Activated CD8-positive, alpha-beta memory T cell treated with anti-CD3 and anti-CD28 coated beads, Interleukin-2, amount 50 U/mL, for 4 hours (primary cell): ENCODE measurements at places on chromosomes 5 and 9.

DNA sequence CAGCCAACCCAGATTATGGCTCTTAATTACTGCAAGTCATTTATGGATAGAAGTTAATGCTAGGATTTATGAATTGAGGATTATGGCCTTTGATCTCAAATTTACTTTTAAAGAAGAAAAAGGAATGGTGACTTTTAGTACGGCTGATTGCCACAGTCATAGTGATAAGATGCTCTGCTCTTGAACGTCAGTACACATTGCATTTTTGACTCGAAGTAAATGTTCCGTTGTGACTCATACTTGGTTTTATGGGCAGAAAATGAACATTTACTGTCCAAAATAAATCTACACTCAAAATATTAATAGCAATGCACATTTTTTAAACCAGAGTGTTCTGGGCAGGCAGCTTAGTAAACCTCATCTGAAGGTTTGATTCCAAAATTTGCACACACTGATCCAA lies 830 bp downstream of the ADAMTSL1 start:
- DNase-seq: no peak

GRCh38 chr5:27491047-27491446 lies 452.7 kb upstream of the CDH9 start:
- no peak for DNase-seq

GRCh38 chr5:143229896-143230675 lies 173.4 kb downstream of the NR3C1 start:
- DNase-seq: no peak

- no peak for DNase-seq
Measured at GRCh38 chr5:25448190-25448621, 803.4 kb upstream of the CDH10 start.

GRCh38 chr9:95266649-95267048 lies 50.9 kb downstream of the FANCC start:
- DNase-seq: no peak

DNA sequence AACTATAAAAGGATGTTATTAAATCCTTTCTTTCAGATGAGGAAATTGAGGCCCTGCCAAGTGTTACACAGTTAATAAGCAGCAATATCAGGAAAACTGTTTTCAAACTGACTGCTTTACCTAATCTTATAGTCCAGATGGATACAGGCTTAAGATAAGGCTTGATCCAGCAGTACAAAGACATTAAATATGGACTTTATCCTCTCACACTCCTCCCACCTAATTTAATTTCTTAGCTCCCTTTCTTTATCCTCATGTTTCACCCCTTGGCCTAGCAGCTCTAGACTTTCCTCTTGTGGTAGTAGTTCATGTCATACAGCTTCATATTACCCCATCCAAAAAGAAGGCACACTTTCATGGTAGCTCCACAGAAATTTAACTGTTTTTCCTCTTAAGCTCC lies 164.5 kb downstream of the BAAT start:
- no peak for DNase-seq

DNA sequence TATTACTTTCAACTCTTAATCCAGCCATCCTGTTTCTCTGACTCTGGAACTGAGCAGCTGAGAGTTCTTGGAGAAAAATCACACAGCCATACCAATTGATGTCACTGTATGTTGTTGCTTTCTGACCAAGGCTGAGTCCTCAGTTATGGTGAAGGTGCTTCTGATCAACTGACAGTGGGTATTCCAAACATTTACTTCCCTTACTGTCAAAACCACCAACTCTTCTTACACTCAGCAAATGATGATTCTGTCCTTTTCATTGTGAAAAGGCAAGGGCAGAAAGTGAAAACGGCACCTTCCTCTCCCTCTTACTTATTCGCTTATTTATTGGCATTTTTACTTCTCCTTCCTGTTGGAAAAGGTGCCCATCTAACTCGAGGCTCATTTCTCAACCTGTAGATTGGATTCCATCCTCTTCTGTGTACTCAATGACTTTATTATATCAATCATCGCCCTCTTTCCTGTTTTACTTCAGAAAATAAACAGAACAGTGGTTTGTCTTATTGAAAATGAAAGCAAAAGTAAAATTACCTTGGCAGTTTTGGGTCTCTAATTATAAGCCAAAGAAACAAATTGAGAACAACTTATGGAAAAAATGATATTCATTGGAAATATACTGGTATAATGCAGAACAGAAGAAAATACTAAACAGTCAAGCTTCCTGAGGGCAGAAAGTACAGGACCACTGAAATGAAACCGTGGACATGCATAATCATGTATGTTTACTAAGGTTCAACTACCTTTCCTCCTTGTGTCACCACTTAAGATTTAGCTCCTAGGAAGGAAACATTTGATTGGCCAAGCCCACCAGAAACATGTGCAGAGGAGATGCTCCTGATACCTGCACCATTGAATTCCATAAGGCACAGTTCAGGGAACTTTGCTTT lies 104.5 kb upstream of the CHD1 start:
- DNase-seq: no peak

DNA sequence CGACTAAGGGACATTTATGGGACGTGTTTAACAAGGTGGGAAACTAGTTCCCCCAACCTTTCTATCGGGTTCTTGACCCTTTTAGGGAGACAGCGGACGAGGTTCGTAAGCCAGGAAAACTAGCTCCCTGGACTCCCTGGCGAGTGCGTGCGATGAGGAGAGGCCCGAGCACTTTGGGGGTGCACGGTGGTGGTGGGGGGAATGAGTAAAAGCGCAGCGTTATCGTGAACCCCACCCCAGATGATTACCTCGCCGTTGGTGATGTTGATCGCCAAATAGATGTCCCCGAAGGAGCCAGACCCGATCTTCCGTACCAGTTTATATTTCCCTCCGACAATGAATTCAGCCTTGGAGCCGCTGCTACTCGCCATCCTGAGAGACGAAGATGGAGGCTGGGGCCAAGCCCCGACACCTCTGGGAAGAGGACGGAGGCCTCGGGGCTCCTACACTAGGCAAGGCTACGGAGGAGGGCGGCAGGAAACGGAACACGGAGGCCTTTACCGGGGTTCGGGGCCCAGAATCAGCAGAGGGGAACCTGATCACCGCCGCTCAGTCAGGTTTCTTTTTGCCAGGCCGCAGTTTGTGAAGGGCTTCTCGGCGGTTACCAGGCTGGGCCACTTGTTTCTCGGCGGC lies 529 bp downstream of the CSNK1A1 start:
- peak; percentile 21 for DNase-seq

DNA sequence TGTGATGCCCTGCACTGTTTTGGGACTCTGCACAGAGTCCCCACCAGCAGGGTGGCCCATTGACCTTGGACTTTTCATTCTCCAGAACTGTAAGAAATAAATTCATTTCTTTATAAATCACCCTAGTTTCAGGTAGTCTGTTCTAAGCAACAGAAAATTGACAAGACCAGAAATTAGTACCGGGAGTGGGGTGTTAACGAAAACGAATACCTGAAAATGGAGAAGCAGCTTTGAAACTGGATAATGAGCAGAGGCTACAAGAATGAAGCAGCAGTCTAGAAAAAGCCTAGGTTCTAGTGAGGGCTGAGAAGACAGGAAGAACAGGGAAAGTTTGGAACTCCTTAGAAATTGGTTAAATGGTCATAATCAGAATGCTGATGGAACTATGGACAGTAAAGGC lies 2.1 kb upstream of the MCC start:
- no peak for DNase-seq

DNA sequence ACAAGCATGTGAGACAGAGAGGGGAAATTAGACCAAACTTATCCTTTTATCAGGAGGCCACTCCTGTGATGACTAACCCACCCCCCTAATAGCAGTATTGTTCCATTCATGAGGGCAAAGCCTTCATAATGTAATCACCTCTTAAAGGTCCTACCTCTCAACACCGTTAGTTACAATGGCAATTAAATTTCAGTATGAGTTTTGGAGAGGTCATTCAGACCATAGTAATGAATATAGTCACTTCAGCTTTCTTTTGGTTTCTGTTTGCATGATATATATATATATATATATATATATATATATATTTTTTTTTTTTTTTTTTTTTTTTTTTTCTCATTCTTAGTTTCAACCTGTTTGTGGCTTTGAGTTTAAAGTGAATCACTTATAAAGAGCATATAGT lies 10.5 kb downstream of the ADGRV1 start:
- DNase-seq: no peak

GRCh38 chr5:133119233-133119711 lies 67.5 kb downstream of the HSPA4 start:
- DNase-seq: no peak

DNA sequence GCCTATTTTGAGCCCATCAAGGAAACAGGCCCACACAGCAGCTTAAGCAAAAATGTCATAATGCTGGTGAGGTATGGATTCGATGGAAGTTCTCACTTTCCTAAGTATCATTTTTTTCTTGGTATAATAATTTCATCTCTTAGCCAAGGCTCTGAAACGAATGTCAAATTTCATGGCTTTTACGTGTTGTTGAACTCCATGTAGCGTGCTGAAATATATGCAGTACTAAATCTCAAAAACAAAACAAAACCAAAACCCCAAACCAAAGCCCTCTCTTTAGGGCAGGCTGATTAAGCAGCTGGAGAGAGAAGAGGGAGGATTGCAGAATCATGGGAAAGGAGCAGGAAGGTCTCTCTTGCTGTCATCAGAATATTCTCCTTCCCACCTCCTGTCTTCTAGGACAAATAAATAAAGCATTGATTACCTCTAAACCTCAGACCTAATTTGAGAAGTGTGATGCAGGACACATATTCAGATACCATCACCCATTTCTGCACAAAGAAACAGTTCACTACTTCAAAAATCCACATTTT lies 58.3 kb downstream of the TMEM174 start:
- no peak for DNase-seq

DNA sequence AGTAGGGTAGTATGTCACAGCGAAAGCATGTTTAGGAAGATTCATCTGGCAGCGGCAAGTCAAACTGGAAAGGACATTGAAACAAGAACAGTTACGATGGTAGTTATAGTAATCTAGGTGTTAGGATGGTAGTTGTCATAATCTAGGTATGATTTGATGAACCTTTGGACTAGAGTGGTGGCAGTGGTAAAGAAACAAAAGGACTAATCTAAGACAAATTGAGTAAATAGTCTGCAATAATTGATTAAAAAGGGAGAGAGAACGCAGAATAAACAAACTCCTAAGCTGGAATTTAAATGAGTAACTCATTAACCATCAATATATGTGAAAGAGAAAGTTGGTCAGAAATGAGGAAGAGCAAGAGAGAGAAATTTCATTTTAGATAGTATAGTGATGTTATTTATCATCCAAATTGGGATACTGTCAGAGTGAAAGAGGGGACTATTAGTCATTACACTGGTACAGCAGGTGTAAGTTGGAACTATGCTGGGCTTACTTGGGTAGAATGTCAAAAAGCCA lies 56.8 kb downstream of the MTREX start:
- DNase-seq: no peak

- DNase-seq: peak; percentile 89
Measured at GRCh38 chr5:179060116-179061008, at the start of gene ZNF354C. TSS of gene ZNF354C (plus strand) at chr5:179060373. CDS start at chr5:179062069, 1,696 bp downstream.

DNA sequence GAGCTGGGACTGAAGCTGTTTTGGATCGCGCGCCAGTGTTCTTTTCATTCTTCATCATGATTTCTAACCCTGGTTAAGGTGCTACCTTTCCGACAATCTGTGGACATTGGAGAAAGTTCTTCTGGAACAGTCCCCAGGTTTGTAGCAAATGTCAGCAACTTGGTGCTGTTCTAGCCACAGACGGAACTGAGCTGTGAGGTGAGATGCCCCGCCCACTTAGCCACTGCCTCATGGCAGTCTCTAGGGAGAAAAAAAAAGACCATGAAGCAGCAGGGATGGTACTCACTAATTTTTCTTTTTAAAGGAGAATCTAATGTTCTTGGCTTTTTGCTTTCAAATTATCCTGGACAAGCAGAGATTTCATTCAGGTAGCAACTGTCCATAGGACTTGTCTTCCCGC lies 72.1 kb upstream of the STK32A start:
- DNase-seq: no peak

- no peak for DNase-seq
Measured at GRCh38 chr9:133906932-133907910, 84.9 kb downstream of the VAV2 start.

DNA sequence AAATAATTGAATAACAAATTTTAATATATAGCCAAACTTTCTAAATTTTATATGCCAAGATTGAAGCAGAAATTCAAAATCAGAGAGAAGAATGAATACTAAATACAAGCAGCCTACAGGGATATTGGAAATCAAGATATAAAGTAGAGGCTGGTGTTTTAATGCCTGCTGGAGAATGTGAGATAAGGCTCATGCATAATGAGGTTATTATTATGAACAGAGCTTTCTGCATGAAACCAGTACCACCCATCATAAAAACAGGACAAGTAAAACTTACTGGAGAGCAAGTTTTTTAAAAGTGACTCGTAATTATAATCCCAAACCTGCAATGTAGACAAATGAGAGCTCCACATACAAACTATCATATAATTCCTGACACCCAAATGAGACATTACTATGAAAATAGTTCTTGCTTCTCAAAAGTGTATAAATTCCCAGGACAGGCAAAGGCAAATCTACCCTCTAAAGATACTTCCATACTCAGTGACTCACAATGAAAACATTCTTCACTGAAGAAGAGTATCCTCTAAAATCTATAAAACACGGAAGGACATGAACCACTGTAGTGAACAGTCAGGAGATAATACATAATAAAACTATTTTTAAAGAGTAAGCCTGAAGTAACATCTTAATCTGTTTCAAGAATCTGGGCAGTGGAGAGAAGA lies 532.0 kb upstream of the GRAMD2B start:
- no peak for DNase-seq

DNA sequence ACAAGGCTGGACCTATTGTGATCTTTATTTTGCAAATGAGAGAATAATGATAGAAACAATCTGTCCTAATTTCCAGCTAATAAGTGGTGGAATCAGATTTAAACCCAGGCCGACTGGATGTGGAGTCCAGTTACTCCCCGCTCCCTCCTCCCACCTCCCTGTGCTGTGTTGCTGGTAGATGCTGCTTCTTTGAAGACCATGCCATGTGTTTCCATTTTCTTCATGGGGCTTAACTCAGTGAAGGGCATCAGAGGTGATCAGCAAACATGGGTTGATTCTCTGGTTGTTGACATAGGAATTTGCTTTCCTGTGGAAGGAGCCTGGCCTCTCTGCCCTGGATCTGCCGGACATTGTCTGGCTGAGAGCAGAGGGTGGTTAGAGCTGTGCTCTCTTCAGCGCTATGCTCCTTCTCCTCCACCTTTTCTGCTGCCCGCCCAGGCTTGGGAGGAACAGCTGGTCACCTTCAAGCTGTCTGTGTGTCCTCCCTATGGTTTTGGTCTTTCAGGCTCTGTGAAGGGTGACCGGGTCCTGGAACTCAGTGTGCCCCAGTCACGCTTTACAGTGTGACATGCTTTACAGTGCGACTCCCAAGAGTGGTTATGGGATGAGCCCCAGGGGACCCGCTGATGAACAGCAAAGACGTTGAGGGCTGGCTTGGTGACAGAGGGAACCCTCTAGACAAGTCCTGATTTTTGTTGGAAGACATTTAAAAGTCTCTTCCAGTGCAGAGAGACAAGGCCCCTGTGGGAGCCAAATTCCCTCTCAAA lies 68.4 kb upstream of the RPS23 start:
- DNase-seq: no peak

GRCh38 chr5:11289733-11290132 lies 528.7 kb upstream of the DAP start:
- DNase-seq: no peak
